ENCODE measurements at places on chromosomes 7 and 10.

DNA sequence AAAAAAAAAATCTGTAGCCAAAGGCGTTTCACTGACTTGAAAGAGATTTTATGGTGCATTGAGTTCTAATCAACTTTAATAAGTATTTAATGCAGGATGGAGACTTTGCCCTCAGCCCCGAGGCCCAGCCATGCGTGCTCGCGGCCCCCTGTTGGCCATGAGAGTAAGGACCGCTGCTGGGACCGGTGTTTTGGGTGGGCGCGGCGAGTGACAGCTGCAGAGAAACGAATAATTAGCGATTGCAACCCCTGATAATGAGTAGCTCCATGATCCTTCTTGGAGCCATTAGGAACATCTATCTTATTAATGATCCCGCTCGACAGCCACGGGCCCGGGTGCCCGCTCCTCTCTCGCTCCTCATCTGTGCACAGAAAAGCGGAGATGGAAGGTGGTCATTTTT, 347.4 kb downstream of the RPS24 start:
- DNase-seq = no peak

DNA sequence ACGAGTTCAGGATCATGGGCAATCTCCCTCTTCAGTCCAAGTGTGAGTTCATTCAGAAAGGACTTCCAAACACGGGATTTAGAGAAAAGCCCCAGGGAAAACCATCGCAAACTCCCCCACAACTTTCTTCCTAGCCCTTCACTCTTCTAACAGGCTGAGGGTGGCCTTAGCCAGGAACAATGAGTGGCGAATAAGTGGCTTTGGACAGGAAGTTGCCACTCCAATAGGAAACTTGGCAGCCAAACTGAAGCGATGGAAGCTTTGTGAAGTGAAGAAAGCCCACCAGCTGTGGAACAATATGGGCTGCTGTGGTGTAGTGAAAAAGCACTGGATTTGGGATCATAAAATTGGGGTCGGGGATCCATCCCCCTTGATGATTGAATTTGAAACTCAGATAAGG, 193.2 kb downstream of the TEX36 start:
- DNase-seq = no peak

- DNase-seq = no peak
Measured at GRCh38 chr10:11902646-11903045, 79.5 kb downstream of the PROSER2 start.

DNA sequence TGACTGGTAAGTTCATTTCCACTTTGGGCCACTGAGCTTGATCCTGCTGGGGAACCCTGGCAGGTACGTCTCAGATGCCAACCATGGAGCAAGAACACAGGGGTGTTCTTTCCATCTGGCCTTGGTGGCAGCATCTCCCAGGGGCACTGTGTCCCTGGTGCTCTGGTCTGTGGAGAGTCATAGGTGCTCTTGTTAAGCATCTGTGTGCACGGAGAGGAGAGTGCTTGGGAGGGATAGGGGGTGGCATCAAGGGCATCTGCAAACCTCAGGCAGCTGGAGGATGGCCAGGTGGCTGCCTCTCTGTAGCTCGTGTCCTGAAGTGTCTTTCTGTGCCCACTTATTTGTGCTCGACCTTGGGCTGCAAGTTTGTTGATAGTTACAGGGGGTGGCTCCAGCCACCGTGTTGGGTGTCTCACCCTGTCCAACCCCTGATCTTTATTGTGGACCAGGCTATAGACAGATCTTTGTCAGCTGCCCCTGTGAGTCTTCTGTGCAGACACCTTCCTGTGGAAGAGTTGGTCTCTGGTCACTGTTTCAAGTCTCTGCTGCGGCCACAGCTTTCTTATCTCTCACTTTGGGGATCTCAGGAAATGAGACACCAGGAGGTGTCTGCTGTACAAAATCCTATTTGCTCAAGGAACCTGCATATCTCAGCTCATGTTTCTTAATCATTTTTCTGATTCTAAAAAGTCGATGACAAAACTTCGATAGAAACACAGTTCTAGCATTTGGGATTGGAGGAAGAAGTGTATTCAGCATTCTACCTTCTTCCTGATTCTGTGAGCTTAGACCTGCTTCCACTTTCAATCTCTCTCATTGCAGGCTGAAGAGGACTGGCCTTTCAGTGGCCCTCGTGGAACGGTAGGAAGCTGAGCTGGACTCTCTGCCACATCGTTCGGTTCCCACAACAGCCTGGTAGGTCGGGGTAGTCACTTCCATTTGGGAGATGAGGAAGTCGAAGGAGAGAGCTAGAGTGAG, 17.2 kb upstream of the GIMAP8 start:
- DNase-seq = no peak

- DNase-seq = no peak
Measured at GRCh38 chr7:93147363-93147762, 822 bp downstream of the SAMD9L start.

DNA sequence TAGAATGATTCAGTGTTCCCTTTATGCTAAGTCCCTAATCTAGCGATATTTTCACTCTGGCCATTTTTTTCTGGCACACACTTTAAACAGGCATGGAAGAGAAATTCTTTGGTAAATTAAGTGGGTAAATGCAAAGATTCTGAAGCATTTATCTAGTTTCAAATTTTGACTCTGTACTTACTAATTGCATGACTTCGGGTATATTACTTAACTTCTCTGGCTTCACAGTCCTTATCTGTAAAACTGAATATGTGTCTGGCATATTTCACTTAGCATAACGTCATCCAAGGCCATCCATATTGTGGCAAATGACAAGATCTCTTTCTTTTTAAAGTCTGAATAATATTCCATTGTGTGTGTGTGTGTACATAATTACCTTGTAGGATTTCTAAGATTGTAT, 114.5 kb downstream of the MBL2 start:
- no peak for DNase-seq

GRCh38 chr7:2124604-2125345, 108.0 kb downstream of the MAD1L1 start:
- DNase-seq = no peak

DNA sequence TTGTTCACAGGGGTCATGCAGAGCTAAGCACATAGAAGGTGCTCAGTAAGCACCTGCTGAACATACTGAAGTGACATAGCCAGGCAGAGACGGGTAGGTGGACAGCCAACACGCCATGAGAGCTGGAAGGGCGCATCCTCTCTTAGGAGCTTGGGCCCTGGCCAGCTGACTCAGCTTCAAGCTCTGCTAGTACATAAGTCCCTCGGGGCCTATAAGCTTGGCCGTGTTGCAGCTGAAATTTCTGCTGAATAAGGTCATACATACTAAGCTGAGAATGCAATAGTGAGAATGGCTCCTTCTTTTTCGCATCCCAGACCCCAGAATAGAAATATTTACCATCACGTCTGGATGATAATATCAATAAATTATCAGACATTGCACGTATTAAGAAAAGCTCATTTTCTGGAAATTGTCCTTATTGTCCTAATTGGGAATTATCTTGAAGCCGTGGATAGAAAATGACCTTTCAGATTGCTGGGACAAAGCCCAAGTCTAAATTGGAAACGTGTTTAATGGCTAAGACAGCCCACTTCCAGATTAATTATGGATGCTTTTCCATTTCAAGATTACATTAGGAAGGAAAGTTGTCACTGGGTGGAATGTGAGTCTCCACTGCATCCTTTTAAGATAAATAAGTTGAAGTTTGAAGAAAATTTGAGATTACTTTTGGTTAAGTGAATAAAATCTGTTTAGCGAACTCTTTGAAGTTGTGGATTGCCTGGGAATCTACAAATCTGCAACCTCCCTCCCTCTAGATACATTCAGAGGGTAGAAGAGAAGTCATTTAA, 287.1 kb upstream of the C7orf33 start:
- no peak for DNase-seq

DNA sequence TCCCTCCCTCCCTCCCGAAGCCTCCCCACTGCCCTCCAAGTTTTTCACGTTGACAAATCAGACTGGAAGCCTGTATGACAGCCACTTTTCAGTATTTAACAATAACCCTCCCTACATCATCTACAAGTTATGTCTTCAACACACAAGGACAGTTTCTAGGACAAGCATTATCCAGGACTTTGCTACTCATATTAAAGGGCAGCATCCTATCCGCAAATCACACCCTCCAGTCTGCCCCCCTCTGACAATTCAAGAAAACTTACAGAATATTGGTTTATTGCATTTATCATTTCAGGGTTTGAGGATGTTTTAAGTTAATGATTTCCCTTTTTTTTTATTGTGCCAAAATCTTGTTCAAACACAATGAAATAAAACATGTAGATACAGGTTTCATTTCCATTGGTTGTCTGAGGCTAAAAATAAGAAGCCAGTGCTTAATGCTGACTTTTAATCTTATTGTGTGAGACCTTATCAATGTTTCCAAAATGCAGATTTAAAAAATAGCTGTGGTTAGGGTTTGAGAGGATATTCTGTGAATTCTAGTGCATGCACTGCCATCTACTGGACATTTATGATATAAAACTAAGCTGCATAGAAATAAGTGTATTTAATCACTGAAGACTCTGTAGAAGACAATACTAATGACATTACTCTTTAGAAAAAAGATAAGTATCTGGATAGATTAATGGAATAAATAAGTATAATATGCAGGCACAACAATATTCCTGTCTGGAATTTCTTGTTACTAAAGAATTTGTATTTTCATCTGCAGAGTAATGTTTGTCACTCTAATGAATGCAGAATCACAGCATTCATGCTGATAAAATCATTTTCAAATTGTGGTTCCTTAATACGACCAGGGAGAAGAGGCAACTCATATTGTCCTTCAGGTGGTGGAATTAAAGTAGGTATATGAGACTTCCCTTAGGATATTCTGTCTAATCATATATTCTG, 64.1 kb downstream of the CAV1 start:
- peak; percentile 73 for DNase-seq

DNA sequence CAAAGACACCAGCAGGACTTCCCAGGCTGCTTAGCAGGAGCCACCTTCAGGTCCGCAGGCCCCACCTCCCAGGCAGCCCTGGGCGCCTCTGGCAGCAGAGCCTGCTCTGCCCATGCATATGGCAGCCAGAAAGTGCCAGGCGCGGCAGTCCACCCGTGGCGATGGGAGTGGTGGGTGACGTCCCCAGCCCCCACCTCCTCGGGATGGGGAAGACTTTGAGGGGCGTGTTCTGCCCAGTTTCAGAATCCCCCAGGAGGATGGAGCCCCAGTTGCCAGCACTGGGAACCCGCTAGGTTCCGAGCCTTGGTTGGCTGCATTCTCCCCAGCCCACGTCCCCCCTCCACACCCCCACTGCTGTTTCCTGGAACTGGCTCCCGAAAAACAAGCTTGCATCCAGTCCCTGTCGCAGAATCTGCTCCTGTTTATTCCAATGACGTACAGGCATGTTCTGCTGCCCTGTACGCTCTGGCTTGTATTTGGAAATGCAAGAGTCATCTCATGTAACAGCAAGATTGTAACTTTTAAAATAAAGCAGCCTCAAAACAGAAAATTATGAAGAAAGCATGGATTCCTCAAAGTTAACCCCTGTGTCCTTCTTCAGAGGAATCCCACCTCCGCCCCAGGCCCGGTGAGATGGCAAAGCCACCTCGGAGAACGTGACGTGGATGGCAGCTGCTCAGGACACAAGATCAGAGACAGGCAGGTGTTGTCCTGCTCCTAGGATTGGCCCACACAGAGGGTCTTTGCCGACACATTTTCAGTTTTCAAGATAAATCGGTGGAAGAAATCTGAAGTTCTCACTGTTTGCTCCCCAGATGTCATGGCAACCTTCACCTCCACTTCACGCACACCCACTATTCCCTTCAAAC, 87.8 kb upstream of the PPP2R2D start:
- DNase-seq = no peak

- no peak for DNase-seq
Measured at GRCh38 chr7:5596046-5596895, 172.6 kb upstream of the TNRC18 start.

DNA sequence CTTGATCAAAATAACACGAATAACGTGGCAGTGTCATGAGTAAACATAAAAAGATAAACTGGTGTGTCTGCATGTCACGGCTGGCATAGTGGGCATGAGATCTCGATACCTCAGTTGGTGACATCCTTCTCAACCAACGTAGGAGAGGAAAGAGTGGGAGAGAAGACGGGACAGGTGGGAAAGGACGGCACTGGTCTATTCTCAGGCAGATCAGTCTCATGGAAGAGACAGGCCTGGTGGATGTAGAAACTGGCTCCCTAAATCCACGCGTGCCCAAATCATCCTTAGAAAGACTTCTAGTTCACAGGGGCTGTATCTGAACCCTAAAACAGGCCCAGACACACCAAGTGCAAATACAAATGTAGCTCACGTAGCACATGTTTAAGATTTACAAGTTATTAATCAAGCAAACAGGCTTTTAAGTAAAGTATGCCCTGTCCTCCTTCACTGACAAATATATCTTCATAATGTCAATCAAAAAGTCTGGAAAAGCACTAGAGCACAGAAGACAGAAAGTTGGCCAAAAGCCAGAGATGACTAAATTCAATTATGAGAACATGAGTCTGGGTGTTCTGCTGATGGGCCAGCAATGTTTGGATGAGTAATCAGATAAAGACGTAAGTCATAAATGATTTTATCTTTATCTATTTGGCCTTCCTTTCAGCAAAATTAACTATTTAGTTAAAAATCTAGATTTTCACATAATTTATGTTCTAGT, 56.3 kb downstream of the SFMBT2 start:
- DNase-seq = no peak

- peak; percentile 88 for DNase-seq
Measured at GRCh38 chr10:102117391-102118159, 2.6 kb downstream of the LDB1 start.

DNA sequence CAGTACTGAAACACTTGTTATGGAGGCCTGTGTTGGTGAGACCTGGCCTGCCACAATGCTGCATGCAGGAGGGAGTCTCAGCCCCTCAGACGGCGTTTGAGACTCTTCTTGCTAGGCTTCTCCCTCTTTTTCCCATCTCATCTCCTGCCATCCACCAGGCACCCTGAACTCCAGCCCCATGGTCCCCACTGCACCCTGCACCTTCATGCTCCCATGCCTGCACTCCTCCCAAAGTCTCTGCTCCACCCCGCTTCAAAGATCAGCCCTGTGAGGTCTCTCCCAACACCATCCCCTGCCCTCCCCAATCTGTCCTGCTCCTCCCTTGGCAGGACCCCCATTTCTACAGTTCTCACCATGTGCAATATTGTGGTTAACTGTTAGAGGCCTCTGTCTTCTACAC, 61.7 kb downstream of the VOPP1 start:
- no peak for DNase-seq

All from midbrain (tissue), 1 donor.